ENCODE measurements at places on chromosomes 5 and 9.

DNA sequence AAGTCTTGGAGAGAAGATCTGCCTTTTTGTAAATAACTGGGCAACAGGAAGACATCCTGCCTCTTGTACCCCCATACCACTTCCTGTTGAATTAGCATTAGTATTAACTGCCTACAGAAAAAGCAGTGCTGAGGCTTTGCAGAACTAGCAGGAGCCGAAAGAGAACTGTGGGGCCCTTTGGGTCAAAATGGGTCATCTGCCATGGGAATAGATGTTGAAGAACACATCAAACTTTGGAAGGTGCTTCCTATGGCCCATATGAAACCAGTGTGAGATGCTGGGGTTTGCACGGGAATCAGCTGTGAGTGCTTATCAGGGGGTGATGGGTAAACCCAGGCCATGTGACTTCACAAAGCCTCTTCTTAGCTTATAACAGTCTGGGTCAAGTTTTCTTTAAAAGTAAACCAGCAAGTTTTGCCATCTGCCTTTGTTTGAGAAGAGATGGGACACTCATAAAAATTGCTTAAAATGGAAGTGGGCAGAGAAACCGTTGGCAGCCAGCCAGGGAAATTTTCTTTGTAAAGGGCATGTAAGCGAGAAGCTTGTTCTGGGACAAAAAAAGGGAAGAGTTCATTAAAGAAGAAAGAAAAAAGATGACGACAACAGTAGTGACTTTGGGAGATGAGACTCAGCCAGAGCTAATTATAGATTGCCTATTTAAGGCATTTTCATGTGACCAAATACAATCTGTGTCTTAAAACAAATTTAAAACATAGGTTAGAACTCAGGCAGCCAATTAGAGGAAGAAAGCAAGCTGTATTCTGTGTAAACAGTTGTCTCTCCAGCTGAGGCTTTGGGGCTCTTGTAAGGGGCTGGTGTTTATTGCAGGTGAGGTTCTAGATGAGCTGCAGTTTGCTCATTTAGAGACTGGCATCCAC is 4.4 kb downstream of the SLC25A25 start:
- DNase-seq = peak; percentile 55

DNA sequence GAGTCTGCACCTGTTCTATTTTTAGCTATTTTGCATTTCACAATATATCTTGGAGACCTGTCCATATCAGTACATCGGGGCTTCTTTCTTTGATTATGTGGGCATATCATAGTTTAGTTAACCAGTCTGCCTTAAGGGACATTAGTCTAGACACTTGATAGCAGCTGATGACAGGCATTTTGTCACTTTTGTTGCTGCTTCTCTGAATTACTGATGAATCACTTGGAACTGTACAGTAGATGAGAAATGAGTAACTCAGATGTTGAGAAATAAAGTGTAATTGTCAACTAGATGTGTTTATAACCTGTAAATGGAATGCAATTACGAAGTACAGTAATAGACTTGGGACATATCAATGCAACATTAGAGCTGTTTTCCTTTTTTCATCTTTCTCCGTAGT is 7.1 kb downstream of the ZFP2 start:
- DNase-seq = no peak

DNA sequence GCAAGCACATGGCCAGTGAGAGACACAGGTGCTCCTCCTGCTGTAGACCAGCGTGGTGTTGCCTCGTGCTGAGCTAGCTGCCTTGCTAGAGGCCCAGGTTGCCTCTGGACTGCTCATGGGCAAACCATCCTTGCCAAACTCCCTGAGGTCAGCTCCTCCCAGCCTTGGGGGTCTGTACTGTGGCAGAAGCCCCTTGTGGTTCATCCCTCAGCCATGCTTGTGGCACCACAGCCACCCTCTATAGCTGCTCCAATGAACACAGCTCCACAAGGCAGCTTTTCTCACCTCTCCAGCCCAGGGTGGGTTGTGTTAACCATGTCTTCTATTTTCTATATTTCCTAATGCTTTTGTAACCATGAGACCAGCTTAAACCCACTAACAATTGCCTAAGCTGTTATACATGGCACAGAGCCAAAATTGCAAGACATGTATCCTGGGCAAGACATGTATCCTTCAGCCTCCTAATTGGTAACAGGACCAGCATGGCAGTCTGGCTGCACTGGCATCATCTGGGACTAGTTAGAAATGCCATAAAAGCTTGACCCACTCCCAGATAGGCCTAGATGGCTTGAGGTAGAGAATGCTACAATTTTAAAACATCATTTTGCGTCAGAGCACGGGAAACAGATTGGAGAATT is 183.1 kb upstream of the S1PR3 start:
- no peak for DNase-seq

DNA sequence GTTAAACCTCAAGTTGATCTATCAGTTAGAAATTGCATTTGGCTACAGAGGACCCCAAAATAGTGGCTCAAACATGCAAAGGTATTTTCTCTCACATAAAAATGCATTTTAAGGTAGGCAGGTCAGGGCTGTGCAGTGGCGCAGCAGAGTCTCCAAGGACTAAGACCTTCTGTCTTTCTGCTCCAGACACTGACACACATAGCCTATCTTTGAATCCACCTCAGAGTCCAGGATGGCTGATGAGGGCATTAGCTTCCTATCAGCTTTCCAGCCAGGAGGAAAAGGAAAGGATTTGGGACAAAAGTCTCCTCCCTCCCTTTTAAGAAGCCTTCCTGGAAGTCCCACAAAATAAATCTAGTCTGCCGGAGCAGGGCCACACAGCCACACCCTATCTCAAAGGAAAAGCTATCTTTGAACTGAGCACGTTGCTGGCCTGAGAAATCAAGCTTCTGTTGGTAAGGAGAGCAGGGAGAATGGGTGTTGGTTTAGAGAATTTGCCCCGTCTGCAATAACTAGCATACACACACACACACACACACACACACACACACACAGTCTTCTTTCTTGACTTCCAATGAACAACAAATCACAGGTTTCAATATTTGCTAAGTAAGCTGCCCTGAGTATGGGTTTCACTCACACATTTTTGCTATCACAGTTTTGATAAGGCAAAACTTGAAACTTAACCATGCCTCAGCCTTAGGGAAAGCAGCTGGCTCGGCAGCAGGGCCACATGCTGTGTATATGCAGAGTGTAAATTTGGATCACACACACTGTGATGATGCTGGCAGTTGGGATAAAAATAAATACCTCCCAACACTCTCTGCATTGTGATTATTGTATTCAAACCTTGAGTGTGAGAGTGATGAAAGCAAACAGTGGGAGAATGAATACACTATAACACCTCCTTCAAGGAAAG is 116.6 kb upstream of the MAP3K1 start:
- no peak for DNase-seq

GRCh38 chr5:107670087-107670931 is 428 bp downstream of the EFNA5 start:
- no peak for DNase-seq

DNA sequence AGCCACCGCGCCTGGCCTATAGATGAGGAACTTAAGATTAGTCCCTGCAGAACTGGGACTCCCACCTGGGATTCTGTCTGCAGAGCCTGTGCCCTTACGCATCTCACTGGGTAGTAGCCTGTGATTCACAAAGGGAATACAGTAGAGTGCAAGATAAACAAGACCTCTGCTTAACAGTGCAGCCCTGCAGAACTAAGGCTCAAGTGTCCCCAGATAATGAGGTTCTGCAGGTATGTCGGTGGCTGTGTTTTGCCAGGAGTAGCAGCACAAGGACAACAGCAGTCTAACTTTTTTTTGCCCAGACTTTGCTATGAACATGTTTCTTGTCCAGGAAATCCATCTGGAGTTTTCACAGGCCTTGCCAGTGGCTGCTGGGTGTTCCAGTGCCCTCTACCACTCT is 59.7 kb downstream of the DCP2 start:
- DNase-seq = no peak

- DNase-seq = no peak
Observed at GRCh38 chr9:88005240-88005639, 30.9 kb upstream of the CDK20 start.

GRCh38 chr9:1210954-1211353 is 160.8 kb downstream of the DMRT2 start:
- no peak for DNase-seq

- no peak for DNase-seq
Observed at GRCh38 chr9:81411961-81412360, 277.4 kb downstream of the TLE1 start.
